ELF-1 (cell line): ENCODE measurements at places on chromosomes 5 and 9.
A peak's percentile ranks its signal among the peaks of the same experiment; 100 is the strongest.

- DNase-seq, result peak; percentile 81
Measured at GRCh38 chr9:18442629-18443491, 31.1 kb upstream of the ADAMTSL1 start.

GRCh38 chr9:33022303-33022702, 2.8 kb upstream of the DNAJA1 start:
- no peak for DNase-seq

GRCh38 chr5:153699035-153699434, 208.6 kb downstream of the GRIA1 start:
- DNase-seq, result no peak

- no peak for DNase-seq
Measured at GRCh38 chr9:127087411-127087810, 35.0 kb downstream of the ANGPTL2 start.

DNA sequence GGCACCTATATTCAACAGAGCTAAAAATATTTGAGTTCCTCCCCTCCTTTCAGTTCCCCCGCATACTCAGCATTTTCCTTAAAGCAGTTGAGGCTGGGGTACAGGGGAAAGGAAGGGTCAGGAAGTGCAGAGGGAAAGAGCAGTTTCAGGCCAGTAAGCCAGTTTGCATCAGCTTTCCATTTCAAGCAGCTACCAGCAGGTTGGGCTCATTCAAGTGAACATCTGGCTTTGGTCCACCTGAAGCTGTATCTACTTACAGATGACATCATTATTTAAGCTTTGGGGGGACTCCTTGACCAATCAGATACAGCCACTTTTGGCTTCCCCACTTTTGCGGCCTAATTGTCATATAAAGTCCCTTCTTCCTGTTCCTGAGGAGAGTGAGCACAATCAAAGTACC, 8.2 kb upstream of the ACO1 start:
- DNase-seq, result no peak

DNA sequence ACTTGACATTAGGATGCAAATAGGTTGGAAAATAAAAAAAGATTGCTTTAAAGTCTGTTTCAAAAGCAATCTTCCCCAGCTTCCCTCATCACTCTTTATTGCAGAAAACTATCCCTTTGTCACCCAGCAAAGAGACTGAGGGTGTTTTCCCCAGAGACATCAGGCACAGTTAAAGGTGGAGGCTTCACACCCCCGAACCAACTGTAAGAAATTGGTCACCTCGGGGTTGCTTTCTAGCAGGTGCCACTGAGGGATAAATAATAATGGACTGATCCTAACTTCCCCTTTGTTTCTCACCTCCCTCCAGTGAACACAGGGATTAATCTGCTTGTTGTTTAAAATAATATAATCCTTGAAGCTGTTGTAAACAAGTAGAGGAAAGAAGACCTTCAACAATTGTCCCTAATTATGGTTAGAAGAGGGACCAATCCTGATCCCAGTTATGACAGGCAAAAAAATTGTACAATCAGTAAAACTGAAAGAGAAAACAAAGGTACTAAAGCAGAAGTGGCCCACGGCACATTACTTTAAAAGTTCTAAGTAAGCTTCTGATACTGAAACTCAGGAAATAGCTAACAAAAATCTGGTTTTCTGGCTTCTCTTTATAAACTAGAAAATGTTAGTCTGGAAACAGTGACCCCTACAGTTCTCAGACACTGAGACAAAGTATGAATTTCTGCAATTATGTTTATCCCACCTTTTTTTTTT, 6.6 kb upstream of the PCSK1 start:
- no peak for DNase-seq

DNA sequence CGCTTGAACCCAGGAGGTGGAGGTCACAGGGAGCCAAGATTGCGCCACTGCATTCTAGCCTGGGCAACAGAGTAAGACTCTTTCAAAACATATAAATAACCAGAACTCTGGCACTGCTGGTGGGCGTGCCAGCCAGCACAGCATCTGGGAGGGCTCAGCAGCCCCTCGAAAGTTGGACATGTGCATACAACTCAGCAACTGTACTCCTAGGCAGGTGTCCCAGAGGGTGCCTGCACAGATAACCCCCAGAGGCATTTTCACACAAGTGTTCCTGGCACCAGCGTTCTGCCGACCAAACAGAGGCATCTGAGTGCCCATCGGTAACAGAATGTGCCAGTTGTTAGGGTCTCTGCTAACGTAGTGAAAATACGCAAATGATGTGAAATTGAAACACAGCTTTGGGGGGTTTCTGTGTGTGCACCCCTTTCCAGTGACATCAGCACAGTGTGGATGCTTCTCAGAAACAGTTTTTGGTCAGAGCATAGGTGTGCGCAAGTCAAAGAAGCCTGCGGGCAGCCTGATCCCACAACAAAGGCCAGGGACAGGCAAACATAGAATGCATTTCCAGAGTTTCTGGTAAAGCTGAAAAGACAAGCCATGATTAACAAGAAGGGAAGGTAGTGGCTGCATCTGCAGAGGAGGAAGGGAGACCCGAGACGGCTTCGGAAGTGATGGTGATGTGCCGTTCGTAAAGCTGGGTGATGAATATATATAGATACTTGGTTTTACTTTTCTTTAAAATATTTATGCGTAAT, 190.2 kb downstream of the CACNA1B start:
- no peak for DNase-seq

DNA sequence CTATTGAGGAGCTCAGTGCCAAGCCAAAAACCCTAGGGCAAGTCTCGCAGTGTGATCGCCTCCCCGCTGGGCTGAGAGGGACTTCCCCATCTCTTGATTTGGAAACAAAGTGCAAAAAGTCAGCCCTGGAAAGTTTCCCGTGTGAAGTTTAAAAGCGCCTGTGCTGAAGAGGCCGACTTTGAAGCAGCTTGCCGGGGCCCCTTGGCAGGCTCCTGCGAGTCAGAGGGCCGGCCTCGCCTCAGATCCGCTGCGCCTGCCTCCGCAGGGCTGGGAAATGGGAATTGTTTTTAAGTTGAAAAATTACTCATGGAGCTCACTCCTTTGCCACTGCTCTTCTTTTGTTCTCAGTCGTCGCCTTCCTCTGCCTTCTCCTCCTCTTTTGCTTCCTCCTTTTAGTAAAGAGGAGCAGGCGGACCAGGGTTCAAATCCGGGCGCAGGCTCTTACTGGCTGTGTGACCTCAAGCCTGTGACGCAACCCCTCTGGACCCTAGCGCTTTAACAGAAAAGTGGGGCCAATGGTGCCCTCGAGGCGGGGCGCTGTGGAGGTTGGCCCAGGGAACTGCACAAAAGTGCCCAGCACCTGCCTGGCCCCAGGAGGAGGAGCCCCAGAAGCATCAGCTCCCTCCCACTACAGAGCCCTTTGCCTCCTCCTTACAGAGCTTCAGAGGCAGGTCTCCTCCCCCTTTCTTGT, 14.7 kb upstream of the LHX2 start:
- peak; percentile 70 for DNase-seq

- no peak for DNase-seq
Measured at GRCh38 chr5:133298447-133298846, 246.6 kb downstream of the HSPA4 start.

DNA sequence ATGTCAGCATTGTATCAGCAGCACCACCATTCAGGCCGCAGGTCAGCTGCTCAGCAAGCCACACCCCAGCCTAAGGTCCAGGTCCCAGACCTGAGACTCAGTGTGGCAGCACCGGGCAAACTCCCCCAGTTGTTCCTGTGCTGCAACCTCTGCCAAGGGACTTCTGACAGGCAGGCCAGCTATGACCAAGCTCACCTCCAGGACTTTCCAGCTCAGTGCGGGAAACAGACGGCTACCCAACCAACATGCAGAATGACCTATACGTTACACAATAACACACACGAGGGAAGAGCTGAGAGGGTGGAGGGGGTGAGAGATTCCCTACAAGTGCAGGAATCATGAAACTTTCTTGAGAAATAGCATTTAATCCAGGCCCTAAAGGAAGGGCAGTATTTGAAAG, 143.7 kb downstream of the FSTL4 start:
- DNase-seq, result no peak

DNA sequence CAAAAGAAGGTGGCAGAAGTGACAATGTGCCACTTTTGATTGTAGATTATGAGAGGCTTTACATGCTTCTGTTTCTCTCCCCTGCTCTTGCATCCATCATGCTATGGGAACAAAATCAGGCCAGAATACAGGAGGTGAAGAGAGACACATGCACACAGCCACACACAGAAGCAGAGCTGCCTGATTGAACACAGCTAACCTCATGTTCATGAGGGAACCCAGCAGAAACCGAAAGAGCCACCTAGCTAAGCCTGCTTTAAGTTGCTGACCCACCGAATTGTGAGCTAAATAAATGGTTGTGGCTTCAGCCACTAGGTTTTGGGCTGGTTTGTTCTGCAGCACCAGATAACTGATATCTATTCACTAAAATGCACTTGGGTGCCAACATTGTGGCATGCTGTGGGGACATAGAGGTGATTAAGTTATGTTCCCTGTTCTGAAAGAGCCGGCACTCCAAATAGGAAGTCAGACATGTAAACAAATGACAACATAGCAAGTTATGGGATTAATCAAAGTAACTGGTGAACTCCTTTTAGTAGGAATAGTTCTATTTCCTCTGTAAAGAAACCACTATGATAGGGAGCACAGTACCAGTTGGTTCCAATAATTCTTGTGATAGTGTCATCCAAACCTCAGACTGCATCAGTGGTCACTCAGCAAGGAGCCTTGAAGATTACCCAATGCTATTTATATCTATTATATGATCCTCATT, 93.6 kb upstream of the TNC start:
- DNase-seq, result no peak
